ENCODE measurements at places on chromosomes 5 and 9.

DNA sequence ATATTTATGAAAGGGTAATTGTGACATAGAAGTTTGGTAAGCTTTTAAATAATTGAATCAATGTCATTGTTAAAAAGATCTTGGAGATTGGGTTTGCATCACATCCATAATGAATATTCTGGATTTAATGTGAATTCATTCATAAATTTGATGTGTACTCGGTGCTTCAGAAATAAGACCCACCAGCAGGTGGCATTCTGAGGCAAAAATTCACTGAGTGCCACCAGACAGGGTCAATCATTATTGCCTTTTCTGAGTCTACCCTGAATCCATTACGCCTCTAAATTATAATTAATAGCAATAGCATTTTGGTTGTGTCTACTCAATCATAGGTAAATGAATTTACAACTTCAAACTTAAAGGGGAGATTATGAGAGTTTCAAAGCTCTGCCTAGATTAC, 1.0 kb downstream of the TRPC7 start:
- DNase-seq = no peak

DNA sequence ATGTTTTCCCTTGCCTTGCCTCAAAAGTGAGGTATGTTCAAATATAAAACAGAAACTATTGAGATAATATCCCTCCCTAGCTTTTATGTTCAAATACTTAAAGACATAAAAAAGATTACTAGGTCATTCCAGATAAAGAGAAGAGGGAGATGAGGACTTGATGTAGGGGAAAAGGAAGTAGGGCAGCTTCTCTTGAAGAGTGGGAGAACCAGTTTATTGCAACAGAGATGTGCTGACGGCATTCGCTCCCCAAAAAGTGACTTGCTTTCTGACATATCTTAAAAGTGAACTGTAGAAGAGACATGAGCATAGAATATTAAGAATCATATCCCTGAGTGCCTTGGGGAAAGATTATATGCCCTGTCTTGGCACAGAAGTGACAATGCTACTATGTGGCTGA, 330.2 kb upstream of the NREP start:
- no peak for DNase-seq

- no peak for DNase-seq
Measured at GRCh38 chr5:88540471-88541115, 271.9 kb upstream of the TMEM161B start.

DNA sequence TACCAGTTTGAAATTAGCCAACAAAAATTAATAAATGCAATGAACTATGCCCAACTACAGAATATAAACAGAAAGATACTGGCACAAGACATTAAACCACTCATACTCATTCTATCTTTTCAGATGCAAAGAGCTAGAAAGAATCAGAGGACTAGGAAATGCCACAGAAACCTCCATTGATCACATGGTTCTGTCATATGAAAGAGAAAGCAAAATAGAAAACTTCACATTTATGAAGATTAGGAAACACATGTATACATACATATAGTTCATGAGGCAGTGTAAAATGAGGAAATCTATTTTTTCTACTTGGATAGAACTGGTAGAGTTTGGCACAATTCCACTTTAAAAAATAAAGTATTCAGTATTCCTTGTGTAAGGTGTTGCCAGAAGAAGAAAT, 275.1 kb upstream of the PTGER4 start:
- DNase-seq = no peak

GRCh38 chr5:172410662-172411483, 43.5 kb downstream of the SH3PXD2B start:
- DNase-seq = no peak

GRCh38 chr9:84556556-84556955, 113.0 kb upstream of the NTRK2 start:
- DNase-seq = no peak

- no peak for DNase-seq
Measured at GRCh38 chr9:35318741-35319140, 156.9 kb downstream of the UNC13B start.

DNA sequence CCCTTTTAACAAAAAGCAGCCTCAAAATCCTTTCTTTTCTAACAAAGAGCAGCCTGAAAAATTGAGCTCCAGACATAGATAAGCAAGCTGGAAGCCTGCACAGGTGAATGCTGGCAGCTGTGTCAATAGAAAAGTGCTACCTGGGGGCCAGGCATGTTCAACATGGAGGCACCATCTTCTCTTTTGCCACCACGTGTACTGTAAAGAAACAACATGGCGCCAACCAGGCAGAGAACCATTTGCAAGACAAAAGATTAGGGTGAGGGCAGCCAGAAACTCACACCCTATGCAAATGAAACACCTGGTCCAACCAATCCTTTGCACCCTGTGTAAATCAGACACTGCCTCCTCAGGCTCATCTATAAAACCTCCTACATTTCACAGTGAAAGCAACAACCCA, 96.0 kb downstream of the ACTL7B start:
- DNase-seq = no peak

DNA sequence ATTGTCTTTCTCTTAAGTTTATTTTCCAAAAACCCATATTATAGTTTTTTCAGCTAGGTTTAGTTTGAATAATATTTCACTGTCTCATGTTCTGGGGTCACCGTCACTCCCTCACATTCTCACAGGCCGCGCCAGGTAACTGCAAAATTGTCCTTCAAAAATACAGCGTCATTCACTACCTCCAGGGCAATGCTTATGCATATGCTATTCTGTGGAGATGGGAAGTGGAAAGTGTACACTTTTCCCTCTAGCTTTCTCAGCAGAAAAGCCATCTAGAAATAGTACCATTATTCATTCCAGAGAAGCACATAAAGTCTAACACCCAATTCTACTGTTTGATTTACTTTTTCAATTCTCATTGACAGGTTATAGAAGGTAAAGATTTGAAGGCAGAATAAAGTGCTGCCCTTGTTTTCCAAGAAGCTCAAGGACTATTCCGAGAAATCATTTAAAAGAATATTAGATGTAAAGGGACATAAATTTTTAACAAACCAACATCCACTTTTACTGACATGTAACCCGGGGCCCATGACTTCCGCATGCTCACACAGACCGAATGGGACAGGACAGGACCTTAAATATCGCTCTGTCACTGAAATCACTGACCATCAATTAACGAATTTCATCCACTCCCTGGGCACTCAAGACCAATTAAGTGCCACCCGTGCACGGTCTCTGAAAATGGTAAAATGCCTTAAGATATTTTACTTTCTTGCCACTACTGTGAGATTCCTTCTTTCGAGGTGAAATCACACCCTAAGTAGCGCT, 720 bp downstream of the NUDT12 start:
- no peak for DNase-seq

GRCh38 chr9:16039988-16040761, 487.3 kb downstream of the CCDC171 start:
- DNase-seq = no peak

DNA sequence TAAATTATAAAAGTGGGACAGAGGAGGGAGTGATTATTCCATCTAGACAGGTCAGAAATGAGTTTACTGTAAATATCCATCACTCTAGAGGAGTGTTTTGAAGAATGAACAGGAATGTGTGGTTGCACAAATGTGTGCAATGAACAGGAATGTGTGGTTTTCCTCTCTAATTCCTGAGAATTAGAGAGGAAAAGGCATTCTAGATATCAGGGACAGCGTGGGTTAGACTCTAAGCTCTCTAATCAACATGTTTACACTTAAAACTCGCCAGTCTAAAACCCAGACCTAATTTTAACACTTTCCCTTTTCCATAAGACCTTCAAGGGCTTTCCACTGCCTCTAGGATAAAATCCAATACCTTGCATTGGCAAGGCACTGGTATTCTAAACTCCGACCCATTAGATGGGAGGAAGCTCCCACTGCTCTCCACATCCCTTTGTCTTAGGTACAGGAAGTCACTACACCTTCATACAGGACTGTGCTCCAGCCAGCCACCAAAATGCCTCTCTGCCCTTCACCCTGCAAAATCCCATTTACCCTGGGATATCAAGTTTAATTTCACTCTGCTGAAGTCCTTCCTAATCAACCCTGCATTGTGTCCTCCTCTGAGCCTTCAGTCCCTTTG, 67.9 kb downstream of the NFIB start:
- DNase-seq = no peak

DNA sequence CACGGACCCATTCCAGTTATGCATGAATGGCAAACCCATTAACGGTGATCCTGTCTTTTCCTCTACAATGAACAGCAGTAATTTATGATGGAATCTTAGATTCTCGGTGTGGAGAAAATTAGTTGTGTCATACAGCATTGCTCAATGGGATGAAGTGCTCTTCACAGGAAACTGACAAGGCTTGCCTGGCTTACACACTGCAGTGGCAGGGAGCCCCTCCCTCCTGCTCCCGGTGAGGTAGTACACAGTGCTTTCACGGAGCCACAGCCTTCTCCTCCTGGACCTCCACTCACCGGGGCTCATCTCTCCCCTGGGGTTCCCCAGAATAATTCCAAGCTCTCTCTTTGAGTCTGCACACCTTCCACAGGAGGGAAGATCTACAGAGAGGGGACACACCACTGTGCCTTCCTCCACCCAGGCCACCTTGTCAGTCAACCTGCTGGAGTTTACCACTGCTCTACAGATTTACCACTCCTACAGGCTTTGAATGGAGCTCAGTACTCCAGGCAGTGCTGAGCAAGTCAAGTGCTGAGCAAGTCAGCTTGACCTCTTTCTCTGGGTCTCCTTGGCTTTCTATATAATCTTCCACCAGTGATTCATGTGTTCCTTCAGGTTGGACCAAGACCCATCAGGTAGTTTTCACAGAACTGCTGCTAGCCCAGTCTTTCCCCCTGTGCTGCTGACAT, 59.1 kb upstream of the TBC1D2 start:
- DNase-seq = no peak

DNA sequence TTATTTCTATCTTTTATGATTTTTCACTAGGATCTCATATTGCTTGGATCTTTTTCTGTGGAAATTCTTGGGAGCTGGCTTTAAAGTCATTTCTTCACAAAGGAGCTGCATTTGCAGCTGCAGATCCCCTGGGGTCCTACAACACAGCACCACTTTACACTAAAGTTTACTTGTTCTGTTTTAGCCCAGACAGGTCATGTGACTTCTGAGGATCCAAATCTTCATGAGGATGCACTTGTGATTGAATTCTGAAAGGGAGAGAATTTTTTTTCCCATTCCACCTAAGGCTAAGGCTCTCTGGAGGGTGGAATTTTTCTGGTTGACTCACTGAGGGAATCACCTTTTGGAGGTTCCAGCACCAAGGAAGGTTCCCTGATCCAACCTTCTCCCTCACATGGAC, 43.4 kb downstream of the ACOT12 start:
- DNase-seq = no peak

DNA sequence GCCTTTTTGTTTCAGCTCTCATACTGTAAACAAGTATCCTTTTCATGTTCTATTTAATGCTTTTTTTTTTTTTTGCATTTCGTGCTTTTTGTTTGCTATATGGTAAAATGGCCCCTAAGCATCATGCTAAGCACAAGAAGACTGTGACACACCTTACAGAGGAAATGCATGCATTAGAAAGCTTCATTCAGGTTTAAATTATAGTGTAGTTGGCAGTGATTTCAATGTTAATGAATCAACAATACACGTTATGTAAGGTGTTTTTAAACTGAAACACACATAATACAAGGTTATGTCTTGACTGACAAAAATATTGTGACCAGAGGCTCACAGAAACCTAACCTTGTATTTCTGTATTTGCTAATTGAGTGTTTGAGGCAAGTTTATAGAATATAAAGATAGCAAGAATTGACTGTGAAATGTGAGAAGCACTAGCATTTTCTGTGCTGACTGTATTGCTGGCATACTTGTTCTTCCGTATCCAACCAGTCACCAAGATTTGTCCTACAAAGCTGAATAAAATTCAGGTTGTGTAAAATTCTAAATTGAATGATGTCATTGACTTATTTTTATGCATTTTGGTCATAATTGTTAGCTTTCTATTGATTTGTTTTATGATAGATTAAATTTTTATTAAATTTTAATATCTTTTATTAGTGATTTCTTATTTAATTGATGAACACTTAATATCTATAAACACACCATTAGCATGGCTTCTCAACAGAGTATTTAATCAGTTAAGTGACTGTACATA, 4.1 kb downstream of the CFAP95 start:
- DNase-seq = no peak

DNA sequence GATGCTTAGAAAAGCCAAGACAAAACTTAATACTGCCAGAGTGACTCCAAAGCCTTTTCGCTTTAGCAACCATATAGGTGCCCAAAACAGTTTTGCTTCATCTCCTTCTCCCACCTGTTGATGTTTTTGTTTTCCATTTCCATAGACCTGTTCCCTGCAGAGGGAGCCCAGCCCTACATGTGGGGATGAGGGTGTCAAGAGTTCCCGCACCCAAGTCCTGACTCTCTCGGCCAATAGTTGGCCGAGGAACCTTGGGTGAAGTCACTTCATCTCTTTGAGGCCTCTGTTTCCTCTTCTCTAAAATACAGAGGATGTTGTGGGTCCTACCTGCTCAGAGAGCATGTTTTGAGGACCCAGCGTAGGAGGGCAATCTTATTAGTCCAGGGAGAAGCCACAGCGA, 38.5 kb upstream of the LCP2 start:
- DNase-seq = no peak

- DNase-seq = no peak
Measured at GRCh38 chr9:127210851-127211730, 53.5 kb upstream of the GARNL3 start.

DNA sequence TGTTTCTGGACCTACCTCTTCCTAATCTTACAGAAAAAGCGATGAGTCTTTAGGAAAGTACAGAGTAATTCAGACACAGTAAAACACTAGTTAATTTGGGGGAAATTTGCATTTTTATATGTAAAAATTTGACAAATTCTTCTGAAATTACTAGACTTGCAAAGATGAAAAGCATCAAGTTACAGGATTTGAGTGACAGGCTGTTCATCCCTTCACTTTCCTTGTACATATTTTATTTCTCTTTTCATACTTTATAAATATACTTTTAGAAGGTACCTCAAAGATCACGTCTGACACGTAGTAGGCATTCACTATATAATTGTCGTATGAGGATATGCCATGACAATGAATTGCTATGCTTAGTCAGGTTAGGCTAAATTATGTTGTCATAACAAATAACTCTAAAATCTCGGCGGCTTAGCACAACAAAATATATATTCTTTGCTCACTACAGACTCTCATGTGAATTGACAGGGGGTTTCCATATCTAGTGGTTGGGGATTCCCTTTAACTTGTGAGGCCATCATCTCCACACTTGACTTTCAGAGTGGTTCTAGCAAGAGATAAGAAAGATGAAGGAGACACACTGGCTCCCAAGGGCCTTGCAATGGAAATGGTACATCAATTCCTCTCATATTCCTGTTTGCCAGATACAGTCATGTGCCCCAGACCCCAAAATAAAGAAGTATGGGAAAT, 154.1 kb upstream of the TUT7 start:
- DNase-seq = no peak

DNA sequence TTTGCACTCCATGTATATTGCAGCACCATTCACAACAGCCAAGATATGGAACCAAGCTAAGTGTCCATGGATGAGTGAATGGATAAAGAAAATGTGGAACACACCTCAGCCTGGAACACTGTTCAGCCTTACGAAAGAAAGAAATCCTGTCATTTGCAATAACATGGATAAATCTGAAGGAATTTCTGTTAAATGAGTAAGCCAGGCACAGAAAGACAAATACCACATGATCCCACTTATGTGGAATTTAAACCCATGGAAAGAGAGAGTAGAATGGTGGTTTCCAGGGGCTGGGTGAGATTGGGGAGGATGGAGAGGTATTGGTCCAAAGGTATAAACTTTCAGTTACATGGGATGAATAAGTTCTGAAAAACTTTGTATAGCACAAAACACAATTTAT, 228.9 kb upstream of the CD180 start:
- no peak for DNase-seq

Measured in NCI-H1092 treated with DMSO at 0.1 percent for 48 hours (cell line).